ENCODE measurements at places on chromosomes 1 and 21.

DNA sequence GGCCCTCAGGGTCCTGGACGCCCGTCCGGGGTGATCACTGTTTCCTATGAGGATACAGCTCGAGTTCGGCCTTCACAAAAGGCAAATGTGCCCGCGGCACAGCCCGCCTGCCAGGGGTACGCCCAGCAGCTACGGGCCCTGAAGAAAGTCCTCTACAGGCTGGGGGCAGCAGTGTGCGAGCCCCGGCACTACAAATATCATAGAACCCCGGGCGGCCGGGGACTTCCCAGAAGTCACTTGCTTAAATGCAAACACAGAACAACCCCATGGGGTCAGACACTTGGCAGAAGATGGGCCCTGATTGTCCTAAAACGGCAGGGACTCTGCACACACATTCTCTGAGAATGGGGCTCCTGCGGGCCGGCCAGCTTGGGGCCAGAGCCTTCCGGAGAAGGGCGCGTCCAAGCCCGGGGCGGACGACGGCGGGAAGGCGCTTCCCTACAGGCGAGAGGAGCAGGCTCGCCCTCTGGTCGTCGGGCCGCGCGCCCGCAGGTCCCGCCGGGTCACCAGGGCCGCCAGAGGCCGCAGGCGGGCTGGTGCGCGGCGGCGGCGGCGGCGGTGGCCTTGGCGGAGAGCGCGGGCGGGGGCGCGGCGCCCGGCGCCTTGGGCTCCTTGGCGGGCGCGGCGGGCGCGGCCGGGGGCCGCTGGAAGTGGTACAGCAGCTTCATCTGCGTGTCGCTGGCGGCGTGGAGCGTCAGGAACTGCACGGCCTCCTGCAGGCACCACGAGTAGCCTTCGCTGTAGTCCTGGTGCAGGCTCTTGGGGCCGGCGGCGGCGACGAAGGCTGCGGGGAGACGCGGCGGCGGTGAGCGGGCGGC lies 888 bp downstream of the HES5 start:
- DNase-seq = peak; percentile 33

GRCh38 chr1:77614037-77614436 lies 68.4 kb downstream of the ZZZ3 start:
- no peak for DNase-seq

GRCh38 chr1:172778456-172779455 lies 119.9 kb downstream of the FASLG start:
- DNase-seq = no peak

GRCh38 chr1:202162418-202163280 lies 2.2 kb upstream of the PTPN7 start:
- DNase-seq = no peak

GRCh38 chr1:235714205-235714897 lies 64.8 kb upstream of the GNG4 start:
- no peak for DNase-seq

Data from activated CD4-positive, alpha-beta T cell treated with anti-CD3 and anti-CD28 coated beads, Interleukin-2, amount 10 ng/mL, durations not matched to agents 7 days and 5 days (primary cell).